ENCODE measurements at places on chromosomes 16 and 17. TPM values are rescaled to one million over a fixed set of nuclear protein-coding genes. Genes with fewer than 3 reads are reported as not detected.

Gene SCNN1G
- total RNA-seq, result not detected

DNA sequence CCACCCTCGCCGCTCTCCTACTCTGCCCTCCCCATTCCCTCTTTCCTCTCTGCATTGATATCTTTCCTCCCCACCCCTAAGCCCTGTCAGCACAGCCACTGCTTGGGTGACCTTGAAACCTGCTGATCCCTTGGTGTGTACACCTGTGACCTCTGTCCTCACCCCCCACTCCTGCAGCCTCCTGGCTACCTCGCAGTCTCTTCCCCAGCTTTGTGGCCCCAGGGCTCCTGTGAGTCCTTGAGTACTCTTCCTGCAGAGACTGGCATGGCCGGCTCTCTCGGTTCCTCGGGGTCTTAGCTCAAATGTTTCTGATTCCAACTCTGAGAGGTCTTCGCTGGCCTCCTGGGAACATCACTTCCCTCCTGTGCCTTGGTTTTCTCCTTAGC, 31.7 kb downstream of the ADCY7 start:
- no peak for DNase-seq

GRCh38 chr16:2467528-2468232, 3.4 kb upstream of the NTN3 start:
- DNase-seq, result peak; percentile 67

- no peak for DNase-seq
Measured at GRCh38 chr16:65608455-65608854, 486.6 kb upstream of the CDH11 start.

DNA sequence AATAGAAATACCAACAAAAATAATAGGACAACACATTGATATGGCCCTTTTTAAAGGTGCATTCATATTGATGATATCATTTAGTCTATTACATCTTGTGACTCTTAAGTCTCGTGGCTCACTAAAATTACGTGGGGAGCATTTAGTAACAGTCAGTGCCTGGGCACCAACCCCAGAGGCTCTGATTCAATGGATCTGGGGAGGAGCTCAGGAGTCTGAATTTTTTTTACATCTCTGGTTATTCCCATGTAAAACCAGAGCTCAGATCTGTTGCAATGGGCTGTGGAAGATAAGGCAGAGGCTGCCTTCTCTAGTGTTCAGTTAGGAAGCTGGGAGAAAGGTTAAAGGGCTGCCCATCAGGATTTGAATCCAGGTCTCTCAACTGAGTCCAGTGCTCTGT, 549.9 kb upstream of the CDH5 start:
- no peak for DNase-seq

DNA sequence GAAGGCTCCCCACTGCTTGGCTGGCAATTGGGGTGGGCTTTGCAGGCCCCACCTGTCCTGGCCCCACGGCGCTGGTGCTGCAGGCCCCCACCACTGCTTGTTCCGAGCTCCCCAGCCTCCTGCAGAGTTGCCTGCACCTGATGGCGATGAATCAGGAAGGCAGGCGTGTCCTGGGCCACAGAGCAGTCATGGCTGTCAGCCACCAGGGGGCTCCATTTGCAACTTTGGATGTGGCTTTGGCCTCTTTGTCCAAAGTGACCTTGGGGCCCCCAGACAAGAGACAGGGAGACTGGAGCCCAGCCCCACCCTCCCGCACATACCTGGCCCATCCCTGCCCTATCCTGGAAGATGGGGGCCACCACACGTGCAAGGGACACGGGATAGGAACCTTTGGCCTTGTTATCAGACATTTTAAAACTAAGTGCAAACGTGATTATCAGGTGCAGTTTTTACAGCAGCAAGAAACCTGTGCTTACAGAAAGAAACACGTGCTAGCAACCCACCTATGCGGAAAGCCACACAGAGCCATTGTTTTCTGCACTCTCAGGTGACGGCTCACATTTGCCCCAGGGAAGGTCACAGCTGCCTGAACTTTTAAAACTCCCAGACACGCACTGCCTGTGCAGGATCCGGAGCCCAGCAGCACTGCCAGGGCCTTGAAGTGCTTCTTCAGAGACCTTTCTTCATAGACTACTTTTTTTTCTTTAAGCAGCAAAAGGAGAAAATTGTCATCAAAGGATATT, at the start of gene DNASE1:
DNASE1 (plus strand) TSS at position 443 of the 743 bp plus-strand sequence. CDS start 683 bp downstream, outside the sequence.
- peak; percentile 59 for DNase-seq

- DNase-seq, result no peak
Measured at GRCh38 chr17:81287741-81288430, 7.2 kb downstream of the SLC38A10 start.

- DNase-seq, result no peak
Measured at GRCh38 chr16:67542464-67542863, 13.8 kb downstream of the RIPOR1 start.

DNA sequence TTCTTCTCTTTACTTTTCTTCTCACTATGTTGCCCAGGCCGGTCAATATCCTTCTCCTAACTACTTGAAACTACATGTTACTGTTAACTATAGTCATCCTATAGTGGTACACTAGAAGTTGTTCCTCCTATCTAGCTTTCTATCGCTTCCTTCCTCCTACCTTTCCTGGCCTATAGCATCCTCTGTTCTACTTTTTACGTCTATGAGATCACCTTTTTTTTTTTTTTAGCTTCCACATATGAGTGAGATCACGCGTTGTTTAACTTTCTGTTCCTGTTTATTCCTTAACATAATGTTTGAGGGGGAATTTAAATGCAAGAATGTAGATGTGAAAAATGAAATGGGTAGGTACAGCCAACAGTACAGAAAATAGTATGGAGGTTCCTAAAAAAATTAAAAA, 30.5 kb upstream of the YPEL2 start:
- no peak for DNase-seq

Gene RHBDL1
- 1.1 TPM for total RNA-seq

Gene TBC1D3
- not detected for total RNA-seq

- DNase-seq, result peak; percentile 74
Measured at GRCh38 chr17:79393358-79394052, 217.3 kb downstream of the RBFOX3 start.

Gene GAST
- not detected for total RNA-seq

- no peak for DNase-seq
Measured at GRCh38 chr17:753418-753817, 1.4 kb upstream of the GEMIN4 start.

GRCh38 chr17:57869617-57870282, 19.9 kb upstream of the MRPS23 start:
- no peak for DNase-seq

All from left lobe of liver (tissue), 2 donors.